ENCODE measurements at places on chromosomes 5 and 9.

- no peak for DNase-seq
Observed at GRCh38 chr9:83401328-83401900, 136.8 kb downstream of the FRMD3 start.

DNA sequence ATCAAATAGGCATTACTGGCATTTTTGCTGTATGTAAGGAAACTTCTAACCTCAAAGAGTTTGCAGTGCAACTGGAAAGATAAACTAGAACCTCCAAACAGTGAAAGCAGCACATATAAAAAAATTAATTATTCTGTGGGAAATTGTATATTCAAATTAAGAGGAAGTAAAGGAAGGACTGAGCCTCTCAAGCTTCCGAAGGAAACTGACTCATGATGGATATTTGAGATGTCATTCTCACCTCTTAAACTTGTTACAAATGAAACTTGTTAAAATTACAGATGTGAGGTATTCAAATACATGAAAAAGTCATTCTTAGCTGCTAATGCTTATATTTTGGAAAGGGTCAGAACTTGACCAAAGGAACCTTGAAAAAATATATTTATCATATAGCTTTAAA, 538.7 kb downstream of the PDE4D start:
- DNase-seq, result no peak

DNA sequence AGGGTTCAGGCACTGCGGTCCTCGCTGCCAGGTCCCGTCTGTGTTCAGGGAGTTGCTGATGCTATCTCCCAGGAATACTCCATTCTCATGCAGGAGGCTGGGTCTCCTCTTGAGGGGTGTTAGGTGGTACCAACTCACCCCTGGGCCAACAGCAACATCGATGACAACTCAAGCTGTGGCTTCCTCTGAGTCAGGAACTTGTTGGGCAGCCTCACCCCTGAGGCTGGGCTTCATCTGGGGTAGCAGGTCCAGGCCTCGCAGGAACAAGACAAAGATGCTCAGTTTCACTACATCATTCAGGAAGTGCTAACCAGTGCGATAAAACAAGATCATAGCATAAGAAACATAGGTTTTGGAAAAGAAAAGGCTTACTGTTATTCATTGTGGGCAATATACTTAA, 125.9 kb downstream of the SYK start:
- no peak for DNase-seq

DNA sequence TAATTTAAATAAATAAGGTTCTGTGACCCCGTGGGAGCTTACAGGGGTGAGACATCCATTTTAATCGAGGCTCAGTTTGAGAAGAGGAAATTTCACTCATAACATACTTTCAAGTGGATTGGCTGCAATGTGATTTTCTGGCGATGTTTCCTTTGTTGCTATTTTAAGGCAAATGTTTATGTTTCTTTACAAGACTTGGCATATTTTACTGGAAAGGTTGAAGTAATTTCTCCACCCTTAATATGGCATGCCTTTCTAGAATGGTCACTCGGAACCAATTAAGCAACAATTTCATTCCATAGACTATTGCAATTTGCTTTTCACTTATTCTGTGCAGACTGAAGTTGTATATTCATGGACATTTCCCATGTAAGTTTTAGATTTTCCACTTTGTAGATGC, 438.0 kb upstream of the WWC1 start:
- no peak for DNase-seq

DNA sequence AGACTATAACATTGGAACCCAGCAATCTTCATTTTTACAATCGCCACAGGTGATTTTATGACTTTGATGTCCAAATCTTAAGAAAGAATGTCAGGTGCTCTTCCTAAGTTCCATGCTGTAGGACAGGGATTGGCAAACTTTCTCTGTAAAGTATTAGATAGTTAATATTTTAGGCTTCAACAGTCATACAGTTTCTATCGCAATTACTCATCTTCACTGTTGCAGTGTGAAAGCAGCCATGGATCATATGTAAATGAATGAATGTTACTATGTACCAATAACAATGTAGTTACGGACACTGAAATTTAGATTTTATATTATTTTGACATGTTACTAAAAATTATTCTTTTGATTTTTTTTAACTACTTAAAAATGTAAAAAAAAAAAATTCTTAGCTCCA, 169.7 kb downstream of the DTWD2 start:
- no peak for DNase-seq

DNA sequence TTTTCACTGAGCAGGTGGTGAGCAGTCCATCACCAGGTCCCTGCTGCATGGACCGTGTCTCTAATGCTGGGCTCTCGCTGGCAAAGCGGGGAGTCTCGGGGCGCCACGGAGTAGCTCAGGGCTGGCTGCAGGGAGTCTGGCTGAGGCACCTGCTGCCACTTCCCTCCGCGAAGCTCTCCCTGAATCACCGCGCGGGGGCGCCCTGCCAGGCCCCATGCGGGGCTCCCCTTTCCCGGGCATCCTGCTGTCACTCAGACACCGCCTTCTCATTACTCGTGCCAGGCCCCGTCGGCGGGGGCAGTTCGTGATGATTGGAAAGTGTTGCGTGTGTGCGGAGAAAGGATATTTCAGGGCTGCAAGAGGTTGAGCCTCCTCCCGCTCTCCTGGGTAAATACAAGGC, 335.8 kb downstream of the IRX2 start:
- no peak for DNase-seq

DNA sequence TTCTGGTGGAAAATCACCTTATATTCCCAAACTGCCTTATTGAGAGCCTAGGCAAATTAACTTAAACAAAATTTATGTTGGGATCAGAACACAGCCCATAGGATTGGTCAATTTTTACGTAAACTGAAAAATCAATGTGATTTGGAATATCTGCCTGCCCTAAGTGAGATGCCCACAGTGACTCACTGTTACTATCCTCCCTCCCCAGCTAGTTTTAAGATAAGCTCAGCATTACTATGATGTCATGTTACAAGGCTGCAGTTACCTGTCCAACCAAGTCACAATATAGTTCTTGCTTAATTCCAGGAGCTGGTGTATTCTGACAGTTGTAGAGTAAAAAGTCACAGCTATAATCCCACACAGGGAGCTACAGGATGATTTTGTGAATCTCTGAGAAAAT, 23.1 kb downstream of the SKP1 start:
- no peak for DNase-seq

Measured in retina (tissue), 1 donor.